Activated naive CD8-positive, alpha-beta T cell treated with anti-CD3 and anti-CD28 coated beads, Interleukin-2, amount 10 ng/mL, durations not matched to agents 7 days and 5 days (primary cell): ENCODE measurements at places on chromosomes 5 and 9. TPM values are rescaled to one million over a fixed set of nuclear protein-coding genes. Genes with fewer than 3 reads are reported as not detected.

GRCh38 chr5:7529880-7530279, 133.9 kb downstream of the ADCY2 start:
- no peak for DNase-seq
- no peak overlapping the region for H3K4me3 ChIP-seq
- no peaks in the 10 kb centered on the region for H3K36me3 ChIP-seq
- H3K4me1 ChIP-seq, result no peaks in the 10 kb centered on the region
- H3K27ac ChIP-seq, result no peak overlapping the region

DNA sequence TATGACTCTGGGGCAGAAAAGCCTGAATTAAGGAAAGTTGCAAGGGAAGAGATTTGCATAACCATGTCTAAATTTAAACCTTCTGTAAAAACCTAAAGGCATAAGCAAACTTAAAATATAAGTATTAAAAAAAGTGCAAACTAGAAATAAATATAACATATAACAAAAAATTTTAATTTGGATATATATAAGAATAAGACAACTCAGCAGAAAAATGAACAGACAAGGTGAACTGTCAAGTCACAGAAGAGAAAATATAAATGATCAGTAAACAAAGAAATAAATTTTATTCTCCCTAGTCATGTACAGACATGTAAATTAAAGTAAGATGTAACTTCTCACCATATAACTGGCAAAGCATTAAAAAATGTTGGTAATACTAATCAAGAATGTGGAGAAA, 37.0 kb downstream of the C5orf22 start:
- peaks cover 4% of the 10 kb centered on the region for H3K36me3 ChIP-seq
- no peak for DNase-seq
- no peaks in the 10 kb centered on the region for H3K4me1 ChIP-seq
- peaks cover 5% of the 10 kb centered on the region for H3K27me3 ChIP-seq

PCDHGC5 gene
- total RNA-seq, result not detected

DNA sequence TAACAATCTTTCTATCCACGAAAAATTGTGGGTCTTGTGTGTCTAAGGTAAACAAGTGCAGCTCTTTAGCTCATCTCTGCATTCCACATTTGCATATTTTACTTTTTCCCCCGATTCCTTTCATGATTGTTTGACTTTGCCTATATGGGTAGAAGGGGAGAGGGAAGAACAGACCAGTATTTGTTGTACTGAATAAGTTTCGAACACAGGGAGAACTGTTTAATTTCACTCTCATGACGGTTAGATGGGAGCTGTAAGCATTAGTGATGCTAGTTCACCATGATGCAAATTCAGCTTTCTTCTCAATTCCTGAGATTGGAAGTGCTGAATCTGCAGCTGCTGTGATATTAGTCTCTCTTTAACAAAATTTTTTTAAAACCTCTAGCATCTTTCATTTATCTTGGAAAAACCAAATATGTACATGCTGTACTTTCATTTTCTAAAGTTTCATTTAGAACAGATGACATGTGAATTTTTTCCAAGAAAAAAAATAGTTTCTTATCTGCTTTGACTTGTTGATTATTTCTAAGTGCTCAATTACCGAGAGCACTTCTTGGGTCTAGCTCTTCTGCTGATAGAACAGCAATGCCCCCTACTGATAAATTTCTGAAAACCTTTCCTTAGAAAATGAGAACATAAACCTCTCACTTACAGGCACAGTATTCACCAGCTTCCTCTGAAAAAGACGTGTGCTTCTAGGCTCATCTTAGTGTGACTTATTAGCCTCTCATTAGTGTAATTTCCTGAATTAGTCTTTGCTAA, 149.5 kb downstream of the BAAT start:
- H3K4me3 ChIP-seq, result no peak overlapping the region
- H3K27me3 ChIP-seq, result no peaks in the 10 kb centered on the region
- no peak for DNase-seq
- H3K36me3 ChIP-seq, result no peaks in the 10 kb centered on the region
- H3K27ac ChIP-seq, result no peak overlapping the region
- H3K4me1 ChIP-seq, result no peaks in the 10 kb centered on the region

- H3K36me3 ChIP-seq, result peaks cover 4% of the 10 kb centered on the region
- no peaks in the 10 kb centered on the region for H3K27me3 ChIP-seq
- H3K4me3 ChIP-seq, result no peak overlapping the region
- no peak overlapping the region for H3K27ac ChIP-seq
- DNase-seq, result no peak
These were observed 33.9 kb downstream of the HABP4 start for GRCh38 chr9:96483733-96484390.

GRCh38 chr9:127917603-127918002, 762 bp upstream of the ST6GALNAC4 start:
- H3K27ac ChIP-seq, result peak overlapping the region; percentile 54
- peaks cover 41% of the 10 kb centered on the region for H3K4me1 ChIP-seq
- H3K36me3 ChIP-seq, result peaks cover 12% of the 10 kb centered on the region
- H3K27me3 ChIP-seq, result no peaks in the 10 kb centered on the region
- DNase-seq, result peak; percentile 40

GRCh38 chr9:127578627-127578951, 33.5 kb upstream of the STXBP1 start:
- peak overlapping the region; percentile 76 for H3K4me3 ChIP-seq
- H3K27ac ChIP-seq, result peak overlapping the region; percentile 90
- peaks cover 42% of the 10 kb centered on the region for H3K4me1 ChIP-seq
- H3K27me3 ChIP-seq, result no peaks in the 10 kb centered on the region
- H3K36me3 ChIP-seq, result peaks cover 4% of the 10 kb centered on the region

DNA sequence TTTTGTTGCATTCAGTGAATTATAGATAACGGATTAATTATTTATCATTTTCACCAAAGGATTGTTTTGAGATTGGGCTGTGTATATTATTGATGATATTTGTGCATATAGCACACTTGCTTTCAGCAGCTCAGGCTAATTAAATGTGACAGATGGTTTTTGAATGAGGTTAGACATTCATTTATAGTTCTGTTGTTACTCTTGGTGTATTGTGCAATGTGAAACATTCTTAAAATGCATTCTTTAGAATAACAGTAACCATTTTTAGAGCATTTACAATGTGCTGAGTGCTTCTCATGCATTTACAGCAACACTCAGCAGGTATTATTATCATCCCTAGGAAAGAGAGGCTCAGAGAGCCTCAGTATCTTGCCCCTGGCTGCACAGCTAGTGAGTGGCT, 23.8 kb downstream of the NANS start:
- no peaks in the 10 kb centered on the region for H3K27me3 ChIP-seq
- H3K36me3 ChIP-seq, result peaks cover 28% of the 10 kb centered on the region
- peaks cover 38% of the 10 kb centered on the region for H3K4me1 ChIP-seq
- no peak overlapping the region for H3K4me3 ChIP-seq
- DNase-seq, result no peak

NSMF gene
- total RNA-seq, result 58.4 TPM

NR4A3 gene
- total RNA-seq, result 1.2 TPM

EQTN gene
- not detected for total RNA-seq

- no peaks in the 10 kb centered on the region for H3K27me3 ChIP-seq
- no peak for DNase-seq
- H3K36me3 ChIP-seq, result no peaks in the 10 kb centered on the region
- H3K4me3 ChIP-seq, result no peak overlapping the region
These were observed 720.6 kb downstream of the PTPRD start for GRCh38 chr9:9892217-9892616.

GRCh38 chr5:176360894-176361436, 599 bp downstream of the KIAA1191 start:
- H3K36me3 ChIP-seq, result peaks cover 18% of the 10 kb centered on the region
- H3K4me3 ChIP-seq, result peak overlapping the region; percentile 99
- H3K27me3 ChIP-seq, result no peaks in the 10 kb centered on the region
- H3K4me1 ChIP-seq, result peaks cover 31% of the 10 kb centered on the region

DNA sequence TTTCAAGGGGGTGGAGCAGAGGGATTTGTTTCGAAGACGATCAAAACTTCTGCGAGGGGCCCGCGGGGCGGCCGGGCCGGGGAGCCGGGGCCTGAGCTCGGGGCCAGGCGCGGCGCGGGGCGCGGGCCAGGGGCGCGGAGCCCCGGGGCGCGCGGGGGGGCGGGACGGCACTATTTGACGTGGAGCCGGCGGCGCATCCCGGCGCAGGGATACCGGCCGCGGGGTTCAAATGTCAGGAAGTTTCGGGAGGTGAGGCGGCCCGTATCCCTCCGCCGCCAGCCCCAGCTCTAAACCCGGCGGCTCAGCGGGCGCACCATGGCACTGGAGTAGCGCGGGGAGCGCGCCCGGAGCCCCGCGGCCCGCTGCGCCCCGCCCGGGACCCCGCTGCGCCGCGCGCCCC, at the start of gene LMX1B:
Gene LMX1B, plus strand, starts transcription at position 278 of the 400 bp plus-strand sequence. CDS start 522 bp downstream, outside the sequence.
- H3K27ac ChIP-seq, result peak within 1 kb of the TSS; percentile 51
- H3K4me1 ChIP-seq, result peaks cover 14% of the 10 kb centered on the region
- DNase-seq, result peak; percentile 39
- peaks cover 74% of the 10 kb centered on the region for H3K27me3 ChIP-seq
- peak within 1 kb of the TSS; percentile 57 for H3K4me3 ChIP-seq

MARCHF3 gene
- 2.7 TPM for total RNA-seq

GLRA1 gene
- total RNA-seq, result not detected

GRCh38 chr9:17063535-17064135, 71.2 kb upstream of the CNTLN start:
- no peaks in the 10 kb centered on the region for H3K36me3 ChIP-seq
- H3K4me1 ChIP-seq, result no peaks in the 10 kb centered on the region

DNA sequence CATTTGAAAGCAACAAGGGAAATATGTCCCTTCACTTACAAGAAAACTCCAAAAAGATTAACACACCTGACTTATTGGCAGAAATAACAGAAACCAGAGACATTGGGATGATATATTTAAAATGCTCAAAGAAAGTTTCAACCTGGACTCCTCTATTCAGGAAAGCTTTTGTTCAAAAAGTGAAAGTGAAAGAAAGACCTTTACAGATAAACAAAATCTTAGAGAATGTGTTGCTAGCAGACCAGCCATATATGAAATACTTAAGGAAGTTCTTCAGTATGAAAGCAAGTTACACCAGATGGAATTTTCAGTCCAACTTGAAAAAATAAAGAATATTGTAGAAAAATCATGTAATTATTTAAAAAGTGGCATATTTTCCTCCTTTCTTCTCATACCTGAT, 1075.1 kb downstream of the NR2F1-AS1 start:
- H3K36me3 ChIP-seq, result no peaks in the 10 kb centered on the region
- no peak for DNase-seq
- H3K4me3 ChIP-seq, result peak overlapping the region; percentile 66
- peaks cover 4% of the 10 kb centered on the region for H3K4me1 ChIP-seq

GRCh38 chr9:70056211-70056944, 12.7 kb downstream of the MAMDC2 start:
- no peak for DNase-seq
- no peak overlapping the region for H3K27ac ChIP-seq
- no peak overlapping the region for H3K4me3 ChIP-seq
- peaks cover 2% of the 10 kb centered on the region for H3K4me1 ChIP-seq
- no peaks in the 10 kb centered on the region for H3K36me3 ChIP-seq
- peaks cover 5% of the 10 kb centered on the region for H3K27me3 ChIP-seq

- no peak overlapping the region for H3K4me3 ChIP-seq
- no peaks in the 10 kb centered on the region for H3K4me1 ChIP-seq
- no peaks in the 10 kb centered on the region for H3K27me3 ChIP-seq
- DNase-seq, result no peak
- no peaks in the 10 kb centered on the region for H3K36me3 ChIP-seq
- H3K27ac ChIP-seq, result no peak overlapping the region
These were observed 16.7 kb upstream of the ZNF462 start for GRCh38 chr9:106846307-106846706.

- no peak overlapping the region for H3K27ac ChIP-seq
- H3K4me3 ChIP-seq, result no peak overlapping the region
- no peak for DNase-seq
- no peaks in the 10 kb centered on the region for H3K27me3 ChIP-seq
- H3K36me3 ChIP-seq, result no peaks in the 10 kb centered on the region
These were observed 149.9 kb downstream of the FAM114A2 start for GRCh38 chr5:153888781-153889180.

DNA sequence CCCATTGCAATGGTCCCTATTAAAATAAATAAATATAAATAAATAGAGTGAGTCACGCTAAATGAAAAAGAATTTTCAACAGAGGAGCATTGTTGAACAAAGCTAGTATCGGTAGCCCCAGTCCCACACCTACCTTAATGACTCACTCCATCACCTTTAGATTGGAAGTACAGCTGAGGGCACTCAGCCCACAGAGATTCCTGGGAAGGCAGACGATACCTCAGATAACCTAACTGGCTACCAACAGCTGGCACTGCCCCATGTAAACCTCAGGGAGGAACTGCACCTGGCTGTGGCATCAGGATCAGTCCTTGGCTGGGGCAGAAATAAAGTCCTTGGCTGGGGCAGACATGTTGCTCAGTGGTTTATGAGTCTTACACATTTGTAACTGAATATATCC, 49.3 kb downstream of the SPRY4 start:
- peaks cover 7% of the 10 kb centered on the region for H3K27me3 ChIP-seq
- H3K27ac ChIP-seq, result no peak overlapping the region
- no peaks in the 10 kb centered on the region for H3K4me1 ChIP-seq
- no peaks in the 10 kb centered on the region for H3K36me3 ChIP-seq
- DNase-seq, result no peak
- no peak overlapping the region for H3K4me3 ChIP-seq

DNA sequence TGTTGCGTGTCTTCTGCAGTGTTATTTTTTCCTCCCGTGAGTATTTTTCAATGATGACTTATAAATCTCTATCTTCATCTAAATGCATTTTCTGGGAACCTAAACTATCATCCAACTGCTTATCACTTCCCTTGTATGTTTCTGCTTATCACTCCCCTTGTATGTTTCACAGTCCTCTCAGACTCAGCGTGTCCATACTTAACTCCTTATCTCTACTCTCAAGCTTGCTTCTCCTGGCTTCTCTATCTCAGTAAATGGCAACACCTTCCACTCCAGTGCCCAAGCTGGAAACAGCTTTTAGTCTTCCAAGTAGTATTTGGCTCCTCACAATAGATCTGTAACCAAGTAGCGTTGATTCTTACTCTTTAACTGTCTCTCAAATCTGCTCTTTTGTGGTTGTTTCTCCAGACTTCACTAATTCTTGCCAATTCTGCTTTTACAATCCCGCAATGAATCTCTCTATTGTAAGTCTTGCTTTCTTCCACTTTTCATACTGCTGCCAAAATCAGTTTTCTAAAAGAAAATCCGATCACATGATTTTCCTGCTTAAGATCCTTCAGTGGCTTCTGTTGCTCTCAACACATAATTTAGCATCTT, 33.8 kb upstream of the TXNDC8 start:
- no peak for DNase-seq
- H3K27ac ChIP-seq, result no peak overlapping the region
- H3K27me3 ChIP-seq, result no peaks in the 10 kb centered on the region
- H3K36me3 ChIP-seq, result no peaks in the 10 kb centered on the region

CKMT2 gene
- not detected for total RNA-seq

DNA sequence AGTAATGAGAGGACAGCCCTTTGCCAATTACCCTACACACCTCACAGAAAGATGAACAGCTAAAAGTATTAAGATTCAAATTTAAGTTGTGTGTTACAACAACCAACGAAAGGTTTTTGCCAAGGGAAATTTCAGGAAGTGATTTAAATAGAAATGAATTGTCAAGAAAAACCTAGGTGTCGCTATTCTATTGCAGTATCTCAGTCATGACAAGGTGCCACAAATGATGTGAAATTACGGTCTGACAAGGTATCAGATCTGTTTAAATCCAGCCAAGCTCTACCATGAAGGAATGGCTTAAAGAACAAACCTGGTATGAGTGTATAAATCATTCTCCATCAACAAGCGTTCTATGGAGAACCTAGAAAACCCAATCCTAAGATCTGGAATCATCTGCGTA, 189.7 kb downstream of the ATPSCKMT start:
- no peak overlapping the region for H3K4me3 ChIP-seq
- no peak overlapping the region for H3K27ac ChIP-seq
- H3K27me3 ChIP-seq, result no peaks in the 10 kb centered on the region
- peaks cover 2% of the 10 kb centered on the region for H3K4me1 ChIP-seq
- no peaks in the 10 kb centered on the region for H3K36me3 ChIP-seq
- no peak for DNase-seq

GRCh38 chr5:109589986-109590385, 99.7 kb upstream of the MAN2A1 start:
- no peaks in the 10 kb centered on the region for H3K36me3 ChIP-seq
- no peaks in the 10 kb centered on the region for H3K27me3 ChIP-seq
- H3K4me1 ChIP-seq, result peaks cover 15% of the 10 kb centered on the region
- DNase-seq, result no peak
- no peak overlapping the region for H3K27ac ChIP-seq
